ENCODE measurements at places on chromosomes 3 and 15. TPM values are rescaled to one million over a fixed set of nuclear protein-coding genes. Genes with fewer than 3 reads are reported as not detected.

Gene RSL24D1
- total RNA-seq = 14.2 TPM

GRCh38 chr3:188978421-188979171 is 193.2 kb upstream of the TPRG1 start:
- no peak for DNase-seq

GRCh38 chr15:39919748-39920509 is at the start of gene GPR176:
GPR176 (minus strand) TSS chr15:39920266; CDS start chr15:39920026, 240 bp downstream.
- DNase-seq = peak; percentile 46

DNA sequence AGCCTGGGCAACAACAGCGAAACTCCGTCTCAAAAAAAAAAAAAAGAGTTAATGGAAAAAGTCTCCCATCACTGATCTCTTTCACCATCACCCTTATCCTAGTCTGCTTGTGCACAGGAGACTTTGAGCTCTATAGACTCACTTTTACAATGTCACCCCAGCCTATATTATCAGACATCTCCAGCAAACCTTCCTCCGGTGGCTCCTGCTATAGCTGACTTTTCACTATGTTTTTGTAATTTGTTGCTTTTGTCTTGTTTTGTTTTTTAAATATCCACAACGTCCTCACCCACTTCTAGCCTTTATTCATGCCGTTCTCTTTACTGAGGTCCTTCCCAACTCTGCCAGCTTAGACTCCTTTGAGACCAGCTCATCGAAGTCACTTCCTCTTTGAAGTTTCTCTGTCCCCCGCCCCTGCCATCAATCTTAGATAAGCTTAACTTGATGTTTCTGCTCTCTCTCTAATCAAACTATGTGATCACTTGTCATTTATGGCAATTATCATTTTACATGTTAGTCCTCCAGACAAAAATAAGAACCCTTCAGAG is 82.7 kb upstream of the CHD2 start:
- no peak for DNase-seq

DNA sequence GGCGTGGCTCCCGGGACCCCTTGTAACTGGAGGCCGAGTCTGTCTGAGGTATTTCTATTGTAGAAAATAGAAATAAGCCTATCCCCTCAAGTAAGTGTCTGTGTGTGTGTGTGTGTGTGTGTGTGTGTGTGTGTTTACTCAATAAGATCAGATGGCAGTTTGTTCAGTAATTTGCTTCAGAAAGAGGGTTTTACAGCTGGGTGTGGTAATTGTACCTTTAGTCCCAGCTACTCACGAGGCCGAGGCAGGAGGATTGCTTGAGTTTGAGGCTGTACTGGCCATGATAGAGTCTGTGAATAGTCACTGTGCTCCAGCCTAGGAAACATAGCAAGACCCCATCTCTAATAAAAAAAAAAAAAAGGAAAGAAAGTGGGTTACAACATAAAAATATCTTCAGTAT is 8.7 kb downstream of the SPINT1 start:
- DNase-seq = no peak

- no peak for DNase-seq
Observed at GRCh38 chr3:80043226-80043625, 275.4 kb upstream of the ROBO1 start.

- no peak for DNase-seq
Observed at GRCh38 chr3:71817262-71817661, 32.3 kb upstream of the PROK2 start.

DNA sequence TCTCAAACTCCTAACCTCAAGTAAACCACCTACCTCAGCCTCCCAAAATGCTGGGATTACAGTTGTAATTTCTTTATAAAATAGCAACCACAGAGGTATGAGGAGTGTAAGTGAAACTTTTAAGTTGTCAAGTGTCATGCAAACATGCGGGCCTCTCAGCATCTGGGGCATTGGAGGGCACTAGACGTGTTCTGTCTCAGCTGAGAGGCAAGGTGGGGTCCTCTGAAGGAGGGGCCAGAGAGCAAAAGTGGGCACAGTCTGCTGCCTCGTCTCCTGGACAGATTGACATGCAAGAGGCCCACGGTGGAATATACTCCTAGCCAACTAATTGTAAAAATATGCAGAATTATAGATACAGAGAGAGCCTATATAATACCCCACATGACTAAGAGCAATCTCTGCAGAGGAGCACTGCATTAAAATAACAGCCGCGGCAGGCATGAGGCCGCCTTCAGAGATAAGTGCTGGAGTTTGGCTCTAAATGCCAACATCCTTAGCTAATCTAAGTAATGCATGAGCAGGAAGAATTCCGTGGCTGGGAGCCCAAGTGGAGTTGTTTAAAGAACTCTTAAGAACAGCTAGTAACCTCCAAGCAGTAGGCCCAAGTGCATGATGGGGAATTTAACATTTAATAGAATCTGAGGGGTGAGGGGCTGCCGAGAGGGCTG is 87.8 kb upstream of the RNU6-1 start:
- no peak for DNase-seq

DNA sequence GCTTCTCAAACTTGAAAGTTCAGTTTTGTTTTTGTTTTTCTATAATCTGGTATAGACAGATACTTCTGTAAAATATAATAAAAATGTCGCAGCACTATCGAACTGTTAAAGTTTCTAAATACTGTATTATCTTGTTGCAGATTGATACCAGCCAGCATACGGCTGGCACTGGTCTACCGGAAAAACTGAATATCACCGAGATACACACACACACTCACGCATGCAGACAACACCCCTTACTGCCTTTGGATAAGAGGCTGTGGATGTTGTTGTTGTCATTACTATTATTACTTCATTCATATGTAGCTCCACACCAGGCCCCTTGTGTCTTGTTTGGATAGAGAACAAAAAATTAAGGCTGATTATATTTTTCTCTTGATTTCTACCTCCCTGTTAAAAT is 32.4 kb downstream of the MAP6D1 start:
- DNase-seq = no peak

GRCh38 chr15:29883126-29883525 is 60.9 kb upstream of the TJP1 start:
- DNase-seq = no peak

GRCh38 chr15:80333261-80333660 is 70.9 kb upstream of the ARNT2 start:
- no peak for DNase-seq

Gene SLC22A14
- not detected for total RNA-seq

GRCh38 chr3:149833241-149833640 is 20.2 kb downstream of the RNF13 start:
- DNase-seq = no peak

DNA sequence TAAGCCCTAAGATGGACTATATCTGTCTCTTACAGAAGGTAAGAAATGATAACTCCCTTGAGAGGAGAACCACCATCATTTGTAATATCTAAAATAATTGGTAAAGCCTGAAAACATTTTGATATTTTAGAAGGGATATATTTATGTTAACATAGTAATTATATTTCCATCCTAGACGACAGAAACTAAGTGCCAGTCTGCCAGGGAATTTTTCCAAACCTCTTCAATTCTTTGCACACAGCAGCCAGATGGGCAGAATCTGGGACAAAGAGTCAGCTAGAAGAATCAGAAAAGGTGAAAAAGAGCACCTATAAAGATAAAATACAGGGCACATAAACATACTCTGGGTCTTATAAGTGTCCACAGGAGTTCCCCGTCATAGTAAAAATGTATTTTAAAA is 70.0 kb upstream of the CBLB start:
- DNase-seq = no peak

Gene ACTC1
- not detected for total RNA-seq

- no peak for DNase-seq
Observed at GRCh38 chr3:33490641-33491241, 50.5 kb upstream of the UBP1 start.

DNA sequence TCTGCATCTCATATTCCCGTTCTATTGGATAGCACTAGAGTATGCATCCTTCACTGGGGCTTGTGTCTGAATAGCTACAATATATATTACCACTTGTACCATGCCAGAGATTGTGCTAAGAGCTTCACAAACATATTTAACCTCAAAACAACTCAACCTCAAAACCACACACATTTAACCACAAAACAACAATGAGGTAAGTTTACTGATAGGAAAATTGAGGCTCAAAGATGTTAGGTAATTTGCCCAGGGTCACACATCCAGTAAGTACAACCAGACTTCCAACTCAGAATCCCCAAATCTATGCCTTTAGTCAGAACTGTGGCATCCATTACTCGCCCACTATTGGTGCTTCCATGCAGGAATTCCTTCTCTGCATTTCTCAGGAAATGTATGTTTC is 220.0 kb downstream of the FAM43A start:
- no peak for DNase-seq

DNA sequence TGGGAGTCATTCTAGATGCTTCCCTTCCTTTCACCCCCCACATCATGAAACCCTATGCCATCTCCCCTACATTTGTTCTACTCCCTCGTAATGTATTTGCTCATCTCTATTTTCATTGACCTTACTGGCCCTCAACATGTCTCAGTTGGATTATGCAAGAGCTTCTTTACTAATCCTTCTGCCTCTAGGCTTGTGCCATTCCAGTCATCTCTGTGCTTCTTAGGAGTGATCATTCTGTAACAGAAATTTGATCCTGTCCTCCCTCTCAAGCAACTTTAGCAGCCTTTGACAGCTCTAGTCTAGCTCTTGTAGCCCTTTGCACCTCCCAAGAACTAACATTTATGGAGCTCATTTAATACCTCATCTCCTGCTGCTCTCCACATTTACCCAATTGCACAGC is 64.7 kb downstream of the ISL2 start:
- DNase-seq = no peak

Gene GMNC
- 7.3 TPM for total RNA-seq

DNA sequence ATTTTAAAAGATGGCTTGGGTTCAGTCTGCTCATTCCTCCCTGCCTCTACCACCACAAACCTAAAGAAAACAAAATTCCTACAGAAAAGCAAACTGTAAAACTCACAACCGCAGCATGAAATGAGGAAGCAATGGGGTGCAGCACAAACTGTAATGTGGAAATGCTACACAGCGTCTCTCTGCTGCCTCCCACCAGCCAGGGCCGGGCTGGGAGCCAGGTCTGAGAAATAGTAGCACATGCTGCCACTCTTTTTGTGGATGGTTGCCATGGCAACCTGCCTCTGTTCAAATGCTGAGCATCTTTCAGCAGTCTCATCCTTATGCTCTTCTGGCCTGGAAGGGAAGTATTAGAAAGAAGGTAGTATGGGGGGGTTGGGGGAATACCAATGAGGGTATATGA is 55.4 kb downstream of the EOMES start:
- no peak for DNase-seq

- DNase-seq = no peak
Observed at GRCh38 chr15:71821547-71822129, 11.3 kb downstream of the NR2E3 start.

GRCh38 chr15:63323798-63324563 is 46.6 kb downstream of the APH1B start:
- DNase-seq = no peak

Gene SOX14
- not detected for total RNA-seq

GRCh38 chr3:169278092-169278491 is 385.4 kb downstream of the MECOM start:
- DNase-seq = no peak

DNA sequence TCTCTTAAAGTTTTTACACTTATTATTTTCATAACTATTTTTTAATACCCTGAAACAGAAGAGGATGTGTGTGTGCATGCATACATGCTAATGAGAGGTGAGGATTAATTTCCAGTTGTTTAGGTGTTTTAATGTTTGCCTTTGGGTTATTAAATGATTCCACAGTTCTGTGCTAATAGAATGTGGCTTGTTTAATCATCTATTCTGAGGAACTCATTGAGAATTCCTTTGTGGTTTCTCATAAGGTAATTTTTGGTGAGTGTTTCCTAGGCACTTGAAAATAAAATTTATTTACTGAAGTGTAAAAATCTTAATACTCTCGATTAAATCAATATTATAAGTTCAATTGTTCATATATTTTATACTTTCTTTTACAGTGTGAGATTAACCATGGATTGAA is 38.0 kb downstream of the STAC start:
- no peak for DNase-seq

DNA sequence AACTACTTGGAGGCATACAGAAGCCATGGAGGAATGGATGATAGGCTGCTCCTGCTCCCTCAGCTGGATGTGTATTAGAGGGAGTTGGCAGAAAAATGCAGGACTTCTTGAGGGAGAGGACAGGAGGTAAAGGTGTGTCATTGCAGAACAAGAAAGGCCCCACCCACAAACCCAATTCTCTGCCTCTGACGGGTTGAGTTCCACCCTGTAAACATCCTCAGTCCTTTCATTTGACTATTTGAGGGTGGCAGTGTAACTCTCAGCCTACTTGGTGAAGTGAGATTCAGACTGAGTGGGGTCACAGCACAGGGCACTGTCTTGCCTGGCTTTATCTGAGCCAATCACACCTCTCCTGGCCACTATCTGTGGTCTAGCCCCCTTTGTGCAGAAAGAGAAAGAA is at the start of gene TPRG1:
TPRG1 (plus strand) TSS at position 265 of the 400 bp plus-strand sequence. CDS start 35,414 bp downstream, outside the sequence.
- no peak for DNase-seq

Gene U2SURP
- 25.6 TPM for total RNA-seq

Gene EPHB3
- total RNA-seq = 0.65 TPM

DNA sequence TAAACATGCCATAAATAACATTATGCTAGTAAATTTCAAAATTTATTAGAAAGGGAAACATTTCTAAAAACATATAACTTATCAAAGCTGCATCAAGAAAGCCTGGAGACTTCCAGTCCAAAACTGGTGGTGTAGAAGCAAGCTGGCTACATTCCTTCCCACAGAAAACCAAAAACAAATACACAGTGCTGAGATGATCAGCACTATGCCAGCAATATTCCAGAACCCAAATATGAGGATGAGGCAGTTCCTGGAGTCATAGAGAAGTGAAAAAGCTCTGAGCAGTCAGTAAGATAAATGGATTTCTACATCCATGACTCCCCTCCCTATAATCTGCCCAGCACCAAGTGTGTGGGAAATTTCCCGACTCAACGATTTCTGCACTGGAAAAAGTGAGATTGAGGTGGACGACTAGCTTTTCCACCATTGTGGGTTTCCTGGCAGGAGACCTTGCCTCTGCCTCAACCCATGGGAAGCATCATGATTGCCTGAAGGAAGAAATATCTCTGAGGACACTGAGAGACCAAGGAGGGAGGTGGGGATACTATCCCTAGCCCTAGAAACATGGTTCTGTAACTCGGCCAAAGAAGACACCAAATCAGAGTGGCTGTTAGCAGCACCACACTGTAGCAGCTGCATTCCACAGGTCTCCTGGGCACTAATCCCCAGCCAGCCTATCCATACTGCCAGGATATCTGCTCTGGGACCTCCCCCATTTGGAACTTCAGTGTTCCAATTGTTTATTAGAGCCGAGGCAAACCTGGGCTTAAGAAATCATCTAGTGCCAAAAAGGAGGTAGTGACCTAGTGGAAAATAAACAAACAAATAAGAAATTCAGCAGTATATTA is 11.8 kb upstream of the CLN6 start:
- DNase-seq = no peak

Gene ACAN
- not detected for total RNA-seq

Gene RTP3
- total RNA-seq = 28.6 TPM

Gene APH1B
- total RNA-seq = 3.3 TPM

- DNase-seq = no peak
Observed at GRCh38 chr3:139558351-139559266, 19.1 kb upstream of the RBP1 start.

Gene ZNF620
- 1.0 TPM for total RNA-seq

DNA sequence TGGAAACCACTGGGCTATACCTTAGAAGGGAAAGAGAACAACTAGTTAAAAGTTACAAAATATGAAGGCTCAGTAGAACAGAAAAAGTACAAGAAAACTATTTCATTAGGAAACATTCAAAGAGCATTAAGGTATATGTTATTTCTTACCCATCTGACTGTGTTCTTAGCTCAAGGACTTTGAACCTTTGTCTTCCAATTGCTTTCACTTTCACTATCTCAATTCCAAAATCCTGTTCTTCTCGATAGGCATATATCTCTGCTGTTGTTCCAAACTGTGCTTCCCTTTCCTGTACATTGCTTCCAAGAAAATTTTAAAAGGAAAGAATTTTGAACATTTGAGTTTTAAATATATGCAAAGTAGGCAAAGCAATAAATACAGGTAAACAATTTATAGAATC is 6.9 kb downstream of the CRBN start:
- no peak for DNase-seq

Data from left lobe of liver (tissue), 2 donors.